ENCODE measurements at places on chromosomes 2 and 18.

- no peak for DNase-seq
Observed at GRCh38 chr2:190714958-190715357, 66.1 kb downstream of the NAB1 start.

- DNase-seq, result no peak
Observed at GRCh38 chr18:35408843-35409261, 31.7 kb upstream of the ZNF396 start.

- DNase-seq, result no peak
Observed at GRCh38 chr2:172635548-172635947, 79.7 kb downstream of the PDK1 start.

DNA sequence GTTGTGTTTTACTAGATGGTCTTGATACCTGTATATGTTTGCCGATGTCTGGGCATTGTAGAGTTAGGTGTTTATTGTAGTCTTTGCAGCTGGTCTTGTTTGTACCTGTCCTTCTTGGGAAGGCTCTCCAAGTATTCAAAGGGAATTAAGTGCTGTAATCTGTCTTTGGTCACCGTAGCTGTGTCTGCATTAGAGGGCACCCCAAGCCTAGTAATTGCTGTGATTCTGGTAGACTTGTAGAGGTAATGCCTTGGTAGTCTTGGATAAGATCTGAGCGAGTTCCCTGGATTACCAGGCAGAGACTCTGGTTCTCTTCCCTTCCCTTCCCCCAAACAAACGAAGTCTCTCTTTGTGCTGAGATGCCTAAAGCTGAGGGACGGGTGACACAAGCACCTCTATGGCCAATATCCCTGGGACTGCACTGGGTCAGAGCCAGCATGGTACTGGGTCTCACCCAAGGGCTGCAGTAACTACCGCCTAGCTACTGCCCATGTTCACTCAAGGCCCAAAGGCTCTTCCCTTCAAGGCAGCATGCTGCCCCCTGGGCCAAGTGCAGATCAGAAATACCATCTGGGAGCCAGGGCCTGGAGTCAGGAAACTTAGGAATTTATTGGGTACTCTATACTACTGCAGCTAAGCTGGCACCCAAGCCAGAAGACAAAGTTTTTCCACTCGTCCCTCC lies 27.1 kb downstream of the STPG4 start:
- no peak for DNase-seq

DNA sequence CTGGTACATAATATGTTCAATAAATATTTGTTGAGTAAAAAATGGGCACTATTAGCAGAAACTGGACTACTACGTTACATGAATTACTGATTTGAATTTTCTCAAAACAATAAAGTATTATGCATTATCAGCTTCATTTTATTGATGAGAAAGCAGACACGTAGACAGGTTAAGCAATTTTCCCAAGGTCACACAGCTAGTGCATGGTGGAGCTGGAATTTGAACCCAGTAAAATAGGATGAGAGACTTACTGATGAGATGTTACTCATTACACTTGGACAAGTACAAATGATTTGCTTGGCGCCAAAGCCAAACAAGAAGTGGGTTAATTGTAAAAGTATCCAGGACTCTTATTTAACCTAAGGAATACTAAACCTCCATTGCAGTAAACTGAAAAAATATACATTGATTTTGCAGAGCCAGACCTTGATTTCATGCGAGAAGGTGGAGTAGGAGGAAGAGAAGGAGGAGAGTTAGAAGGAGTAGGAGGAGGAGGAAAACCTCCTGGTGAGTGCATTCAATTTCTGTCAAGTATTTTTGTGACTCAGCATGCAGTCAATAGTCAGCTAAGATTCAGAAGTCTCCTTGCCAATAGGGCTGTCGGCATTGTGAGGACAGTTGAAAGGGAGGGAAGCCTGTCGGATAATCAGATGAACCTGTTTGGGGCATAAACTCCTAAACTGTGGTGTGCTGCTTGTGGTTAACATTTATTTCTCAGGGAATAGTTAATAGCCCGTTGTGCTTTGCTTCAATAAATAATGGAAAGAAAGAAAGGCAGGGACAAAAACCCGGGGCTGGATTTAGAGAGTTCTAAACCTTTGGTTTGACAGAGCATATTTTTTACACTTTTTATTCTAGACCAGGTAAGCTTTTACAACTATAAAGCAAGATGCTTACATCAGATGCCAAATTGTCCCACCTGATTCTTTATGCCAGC lies 77.0 kb upstream of the TACR1 start:
- no peak for DNase-seq

GRCh38 chr2:125085904-125086303 lies 1060.8 kb downstream of the CNTNAP5 start:
- DNase-seq, result no peak

DNA sequence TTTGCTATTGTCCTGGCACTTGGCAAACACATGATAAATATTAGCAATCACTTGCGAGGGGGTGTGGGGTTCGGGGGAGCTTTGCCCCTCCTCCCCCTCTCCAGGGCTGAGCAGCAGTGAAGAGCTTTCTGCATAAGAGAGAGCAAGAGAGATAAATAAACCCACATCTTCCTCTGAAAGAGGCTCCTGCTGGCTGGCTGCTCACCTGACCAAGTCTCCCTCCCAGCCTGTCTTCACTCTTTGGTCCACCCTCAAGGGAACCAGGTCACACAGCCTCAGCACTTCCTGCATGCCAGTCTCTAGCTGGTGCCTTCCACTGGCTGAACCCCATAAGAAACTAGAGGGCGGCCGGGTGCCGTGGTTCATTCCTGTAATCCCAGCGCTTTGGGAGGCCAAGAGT lies 18.5 kb upstream of the YWHAQ start:
- DNase-seq, result no peak

DNA sequence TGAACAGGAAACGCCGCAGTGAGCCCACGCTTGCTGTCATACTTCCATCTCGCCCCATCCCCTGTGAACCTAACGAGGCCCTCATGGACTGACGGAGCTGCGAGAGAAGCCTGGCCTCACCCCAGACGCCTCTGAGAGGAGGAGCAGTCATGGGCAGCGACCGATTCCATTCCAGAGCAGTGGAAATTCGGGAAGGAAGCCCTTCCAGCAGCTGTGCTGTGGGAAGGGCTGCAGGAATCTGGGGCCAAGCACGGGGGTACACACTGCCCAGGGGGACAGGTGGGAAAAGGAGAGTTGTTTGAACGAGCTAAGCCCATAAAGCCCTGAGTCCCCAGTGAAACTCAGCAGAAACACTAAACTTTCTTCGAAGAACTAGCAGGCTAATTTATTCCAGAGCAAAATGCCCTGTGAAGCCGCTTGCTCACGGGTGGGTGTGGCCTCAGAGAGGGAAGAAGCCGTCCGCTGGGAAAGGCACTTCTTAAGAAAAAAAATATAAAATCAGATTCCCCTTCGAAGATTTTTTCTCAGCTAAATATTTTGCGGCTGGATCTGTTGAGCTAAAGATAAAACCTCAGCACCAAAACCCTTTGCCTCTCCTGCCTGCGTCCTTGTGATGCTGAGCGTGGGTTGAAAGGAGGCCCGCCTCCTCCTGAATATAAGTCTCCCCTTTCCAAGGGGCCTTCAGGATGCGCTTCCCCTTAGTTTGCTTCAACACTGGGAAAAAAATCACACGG lies 38.2 kb downstream of the ANKMY1 start:
- no peak for DNase-seq

GRCh38 chr2:154623819-154624218 lies 74.7 kb upstream of the KCNJ3 start:
- DNase-seq, result no peak

DNA sequence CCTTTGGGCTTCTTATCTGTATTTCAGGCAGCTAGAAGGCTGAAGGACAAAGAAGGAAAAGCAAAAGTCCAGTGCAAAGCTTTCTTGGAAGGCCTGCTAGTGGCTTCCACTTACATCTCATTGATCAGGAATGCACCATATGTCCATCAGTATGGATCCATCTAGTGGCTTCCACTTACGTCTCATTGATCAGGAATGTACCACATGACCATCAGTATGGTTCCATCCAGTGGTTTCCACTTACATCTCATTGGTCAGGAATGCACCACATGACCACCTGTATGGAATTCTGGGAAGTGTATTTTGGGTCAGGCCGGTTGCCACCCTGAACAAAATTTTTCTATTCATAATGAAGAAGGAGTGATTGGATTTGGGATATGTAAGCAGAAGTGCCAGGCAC lies 70.6 kb downstream of the LYPD6 start:
- DNase-seq, result no peak

- DNase-seq, result no peak
Observed at GRCh38 chr2:238138331-238139195, at the start of gene KLHL30. Gene KLHL30 (plus strand): TSS chr2:238138668. CDS start chr2:238140755, 2,087 bp downstream.

DNA sequence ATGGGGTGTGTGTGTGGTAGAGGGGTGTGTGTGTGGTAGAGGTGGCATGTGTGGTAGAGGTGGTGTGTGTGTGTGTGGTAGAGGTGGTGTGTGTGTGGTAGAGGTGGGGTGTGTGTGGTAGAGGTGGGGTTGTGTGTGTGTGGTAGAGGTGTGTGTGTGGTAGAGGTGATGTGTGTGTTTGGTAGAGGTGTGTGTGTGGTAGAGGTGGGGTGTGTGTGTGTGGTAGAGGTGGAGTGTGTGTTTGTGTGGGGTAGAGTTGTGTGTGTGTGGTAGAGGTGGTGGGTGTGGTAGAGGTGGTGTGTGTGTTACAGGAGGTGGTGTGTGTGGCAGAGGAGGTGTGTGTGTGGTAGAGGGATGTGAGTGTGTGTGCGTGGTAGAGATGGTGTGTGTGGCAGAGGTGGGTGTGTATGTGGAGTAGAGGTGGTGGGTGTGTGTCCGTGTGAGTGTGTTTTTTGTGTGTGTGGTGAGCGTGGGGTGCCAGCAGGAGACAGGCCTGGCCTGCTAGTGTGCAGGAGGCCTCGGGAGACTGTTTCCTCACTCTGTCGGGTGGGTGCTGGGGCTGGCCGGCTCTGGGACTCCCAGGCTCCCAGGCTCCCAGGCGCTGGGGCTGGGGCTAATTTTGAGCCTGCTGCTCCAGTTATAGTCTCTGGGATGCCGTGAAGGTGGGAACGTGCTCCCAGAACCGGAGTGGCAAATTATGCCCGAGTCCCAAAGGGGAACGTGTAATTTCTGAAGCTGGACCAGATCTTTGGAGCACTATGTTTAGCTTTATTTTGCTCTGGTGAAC lies 165.2 kb downstream of the DYSF start:
- no peak for DNase-seq

GRCh38 chr2:22694856-22695255 lies 690.1 kb upstream of the KLHL29 start:
- no peak for DNase-seq

- no peak for DNase-seq
Observed at GRCh38 chr2:4585057-4585635, 881.8 kb downstream of the DCDC2C start.

DNA sequence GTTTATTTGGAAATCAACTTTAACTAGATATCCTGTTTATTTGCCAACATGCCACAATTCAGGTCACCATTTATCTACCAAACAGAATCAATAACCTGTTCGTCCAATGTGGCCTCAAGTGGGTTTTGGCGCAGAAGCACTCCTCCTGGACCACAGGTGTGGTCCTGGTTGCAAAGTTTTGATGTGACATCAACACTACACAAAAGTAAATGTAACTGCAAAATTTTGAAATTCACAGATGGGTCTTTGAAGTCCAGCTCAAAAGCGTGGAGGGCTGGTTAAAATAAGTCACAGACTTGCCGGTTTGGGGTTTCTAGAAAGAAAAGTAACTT lies 474 bp upstream of the GCA start:
- DNase-seq, result no peak

DNA sequence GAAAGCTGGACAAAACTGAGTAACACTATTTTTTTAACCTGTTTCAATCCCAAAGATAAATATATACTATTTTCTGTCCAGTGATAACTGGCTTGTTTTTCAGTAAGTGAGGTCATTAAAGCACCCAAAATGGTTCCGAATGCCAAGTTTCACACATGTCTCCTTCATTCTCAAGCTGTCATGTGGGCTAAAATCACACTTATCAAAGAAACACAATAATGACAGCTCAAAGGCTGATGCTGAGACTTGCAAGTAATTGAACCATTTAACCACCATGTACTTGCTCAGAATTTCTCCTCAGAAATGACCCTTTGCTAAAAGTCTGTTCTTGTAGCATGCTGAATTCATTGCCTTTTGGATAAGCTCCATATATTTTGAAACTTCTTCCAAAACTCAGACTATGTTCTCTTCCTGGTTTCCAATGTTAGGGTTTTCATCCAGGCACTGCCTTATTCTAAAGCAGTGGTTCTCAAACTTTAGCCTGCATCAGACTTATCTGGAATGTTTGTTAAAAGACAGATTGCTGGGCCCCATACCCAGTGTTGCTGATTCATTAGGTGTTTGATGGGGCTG lies 149.8 kb downstream of the VWC2L start:
- no peak for DNase-seq

DNA sequence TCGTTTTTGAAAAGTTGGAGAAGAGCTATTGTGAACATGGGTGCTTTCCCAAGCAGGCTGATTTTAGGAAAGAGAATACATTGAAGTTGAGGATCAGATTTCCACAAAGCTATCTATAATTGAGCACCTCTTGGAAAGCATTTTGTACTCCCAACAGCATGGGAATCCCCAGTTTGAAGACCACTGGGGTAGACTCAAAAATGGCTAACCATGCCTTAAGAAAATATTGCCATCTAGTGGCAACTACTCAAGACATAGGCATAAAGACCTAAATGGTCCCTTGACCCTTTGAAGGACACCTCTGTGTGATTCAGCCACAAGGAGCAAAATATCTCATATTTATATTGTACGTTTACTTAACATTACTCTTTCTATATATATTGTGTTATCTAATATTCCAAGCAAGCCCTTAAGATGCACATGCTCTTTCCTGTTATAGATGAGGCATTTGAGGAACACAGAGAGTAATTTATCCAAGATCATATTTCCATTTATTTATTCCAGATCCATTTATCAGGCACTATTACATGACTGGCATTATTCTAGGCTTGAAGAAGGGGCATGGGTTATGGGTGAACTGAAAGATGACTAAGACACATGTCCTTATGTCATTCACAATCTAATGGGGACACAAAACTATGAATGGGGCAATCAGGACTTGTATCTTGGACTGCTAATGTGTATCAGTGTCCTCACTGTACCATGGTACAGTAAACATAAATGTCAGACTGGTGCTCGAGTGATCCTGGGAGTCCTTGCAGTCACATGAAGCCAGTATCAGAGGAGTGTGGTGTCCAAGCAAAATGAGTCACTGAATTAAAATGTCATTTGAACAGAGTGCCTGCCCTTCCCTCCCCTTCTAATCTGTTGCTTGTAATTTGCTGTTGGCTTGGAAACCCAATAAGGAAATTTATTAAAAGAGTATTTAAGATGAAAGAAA lies 121.0 kb upstream of the XPO1 start:
- no peak for DNase-seq

DNA sequence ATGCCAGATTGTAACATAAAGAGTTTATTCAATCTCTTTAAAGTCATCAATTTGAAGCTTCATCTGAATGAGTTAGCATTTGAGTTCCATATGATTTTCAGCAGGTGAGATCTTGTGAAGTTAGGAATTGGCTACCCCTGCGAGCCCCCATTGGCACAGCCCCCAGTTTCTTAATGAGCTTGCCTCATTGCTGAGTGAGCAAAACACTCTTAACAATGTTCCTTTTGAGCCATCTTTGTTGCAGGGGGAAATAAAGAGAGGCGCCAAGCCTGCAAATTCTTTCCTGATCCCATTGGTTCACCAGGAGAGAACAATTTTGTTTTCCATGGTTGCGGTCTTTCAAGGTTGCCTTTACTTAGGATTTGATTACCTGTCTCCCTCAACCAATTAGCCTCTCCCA lies 18.7 kb downstream of the DPP10 start:
- no peak for DNase-seq

GRCh38 chr2:65053199-65053598 lies 3.0 kb upstream of the CEP68 start:
- DNase-seq, result no peak

Measured in activated CD8-positive, alpha-beta memory T cell treated with anti-CD3 and anti-CD28 coated beads for 4 hours (primary cell).